ENCODE measurements at places on chromosomes 2 and 18.

GRCh38 chr2:64329848-64330247, 124.1 kb upstream of the LGALSL start:
- DNase-seq: no peak

- no peak for DNase-seq
Measured at GRCh38 chr18:60247103-60247502, 125.5 kb downstream of the MC4R start.

- DNase-seq: peak; percentile 74
Measured at GRCh38 chr2:177392373-177393202, at the start of gene AGPS. TSS of gene AGPS (plus strand) at chr2:177392773. CDS start at chr2:177392790, 17 bp downstream.

DNA sequence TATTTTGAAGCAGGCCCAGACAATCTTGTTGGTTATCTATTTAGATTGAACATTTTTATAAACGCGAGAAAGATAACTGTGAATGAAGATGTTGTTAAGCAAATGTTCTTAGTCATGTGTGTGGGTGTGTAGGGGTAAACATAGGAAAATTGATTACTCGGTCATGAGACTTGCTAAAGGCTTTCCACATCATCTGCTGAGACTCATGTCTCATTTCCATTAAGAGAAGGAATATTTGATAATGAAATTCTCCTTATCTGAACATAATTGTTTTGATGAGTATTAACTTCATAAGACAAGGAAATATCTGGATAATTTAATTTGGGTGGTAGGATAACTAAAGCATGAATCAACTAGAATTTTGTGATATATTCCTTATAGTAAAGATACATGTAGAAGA, 19.7 kb downstream of the CCDC102B start:
- DNase-seq: no peak
